ENCODE measurements at places on chromosomes 16 and 17.
A peak's percentile ranks its signal among the peaks of the same experiment; 100 is the strongest.

- no peak for DNase-seq
Observed at GRCh38 chr17:11823862-11824261, 173.4 kb downstream of the ZNF18 start.

DNA sequence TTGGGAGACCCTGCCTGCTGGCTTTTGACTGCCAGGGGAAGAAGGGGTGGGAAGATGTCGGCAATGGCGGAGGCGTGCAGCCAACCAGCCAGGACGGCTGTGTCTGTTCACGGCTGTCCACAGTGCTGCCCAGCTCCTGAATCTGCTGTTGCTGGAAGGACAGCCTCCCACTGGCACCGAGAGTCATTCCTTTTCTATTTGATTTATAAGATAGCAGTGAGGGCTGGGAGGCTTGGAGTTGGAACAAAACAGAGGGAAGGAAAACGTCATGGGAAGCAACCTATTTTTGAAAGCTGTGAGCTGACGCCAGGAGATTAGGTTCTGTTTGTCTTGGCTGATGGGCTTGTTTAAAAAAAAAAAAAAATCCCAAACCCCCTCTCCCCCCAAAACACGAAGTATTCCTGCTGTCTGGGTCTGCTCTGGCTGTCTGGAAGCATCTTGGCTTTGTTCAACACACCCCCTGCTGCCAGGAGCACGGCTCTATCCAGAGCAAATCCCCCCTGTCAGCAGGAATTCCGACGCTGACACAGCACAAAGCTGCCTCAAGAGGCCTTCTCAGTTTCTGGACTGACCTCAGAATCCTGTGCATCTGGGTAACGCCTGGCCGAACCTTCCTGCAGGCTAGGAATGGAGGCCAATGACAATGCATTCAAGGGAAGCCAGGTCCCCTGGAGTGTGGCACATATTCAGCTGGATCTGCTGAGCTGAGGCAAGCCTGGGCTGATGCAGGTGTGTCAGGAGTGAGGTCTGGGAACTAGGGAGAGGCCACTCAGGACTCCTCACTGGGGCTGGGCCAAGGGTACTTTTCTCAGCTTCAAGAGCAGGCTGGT, 41.0 kb upstream of the SREBF1 start:
- peak; percentile 39 for DNase-seq

GRCh38 chr16:66859397-66860068, 15.3 kb downstream of the CA7 start:
- no peak for DNase-seq

DNA sequence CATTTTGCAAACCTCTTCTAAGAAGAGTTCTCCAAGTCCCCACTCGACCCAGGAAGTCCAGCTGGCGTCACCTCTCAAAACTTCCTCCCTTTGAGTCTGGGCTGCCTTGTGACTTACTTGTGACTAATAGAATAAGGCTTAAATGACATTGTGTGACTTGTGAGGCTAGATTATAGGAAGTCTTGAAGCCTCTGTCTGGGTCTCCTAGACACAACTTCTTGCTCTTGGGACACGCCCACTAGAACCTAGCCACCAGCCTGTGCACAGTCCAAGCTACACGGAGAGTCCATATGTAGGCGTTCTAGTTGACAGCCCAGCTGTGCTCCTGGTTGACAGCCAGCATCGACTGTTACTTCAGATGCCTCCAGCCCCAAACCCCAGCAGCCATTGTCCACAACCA, 66.7 kb upstream of the TANC2 start:
- no peak for DNase-seq

DNA sequence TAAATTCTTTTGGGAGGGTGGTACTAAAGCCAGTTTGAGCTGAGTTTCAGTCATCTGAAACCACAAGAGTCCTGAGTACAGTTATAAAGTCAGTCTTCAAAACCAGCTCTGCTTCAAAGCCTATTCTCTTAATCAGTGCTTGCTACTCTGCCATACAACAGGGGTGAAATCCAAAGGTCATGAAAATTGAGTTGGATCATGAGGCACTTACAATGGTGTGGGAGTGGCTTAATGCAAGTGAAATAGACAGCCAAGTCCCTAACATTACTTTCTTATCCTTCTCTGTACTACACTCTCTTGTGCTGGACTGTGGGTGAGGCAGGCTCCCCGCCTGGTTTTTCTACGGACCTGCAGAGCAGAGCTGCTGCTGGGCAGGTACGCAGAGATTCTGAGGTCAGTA, 12.4 kb downstream of the CBLN1 start:
- DNase-seq: no peak

DNA sequence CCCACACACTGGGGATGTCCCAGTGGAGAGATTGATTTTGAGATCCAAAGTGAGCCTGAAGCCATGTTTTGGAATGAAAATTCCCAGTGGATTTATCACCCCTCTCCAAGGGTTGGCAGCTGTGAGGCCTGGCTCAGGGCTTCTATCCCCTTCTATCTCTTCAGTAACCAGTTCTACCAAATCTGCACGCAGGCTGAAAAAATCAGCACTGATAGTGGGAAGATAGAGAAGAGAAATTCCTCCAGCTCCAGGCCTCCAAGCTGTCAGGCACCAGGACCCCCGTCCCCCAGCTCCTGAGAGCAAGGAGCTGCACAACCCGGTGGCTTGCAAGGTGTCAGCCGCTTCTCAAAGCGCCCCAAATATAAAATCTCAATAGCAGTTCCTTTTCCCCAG, 1.0 kb downstream of the FLOT2 start:
- DNase-seq: no peak

- DNase-seq: no peak
Observed at GRCh38 chr16:78060809-78061208, 38.5 kb downstream of the CLEC3A start.

DNA sequence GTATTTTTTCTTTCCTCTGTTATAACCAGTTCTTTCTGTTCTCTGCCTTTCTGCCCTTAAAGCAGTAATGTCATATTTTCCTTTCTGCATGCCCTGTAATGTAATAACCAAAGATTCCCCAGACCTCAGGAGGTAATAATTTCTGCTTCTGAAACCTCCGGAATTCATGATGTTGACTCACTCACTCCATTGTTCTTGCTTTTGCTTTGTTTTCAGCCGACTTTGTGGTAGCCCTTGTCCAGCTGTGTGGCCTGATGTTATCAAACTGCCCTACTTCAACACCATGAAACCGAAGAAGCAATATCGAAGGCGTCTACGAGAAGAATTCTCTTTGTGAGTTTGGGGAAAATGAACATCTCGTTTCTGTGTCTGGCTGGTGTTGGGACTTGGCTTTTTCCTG, 55.9 kb downstream of the CDK12 start:
- DNase-seq: no peak

DNA sequence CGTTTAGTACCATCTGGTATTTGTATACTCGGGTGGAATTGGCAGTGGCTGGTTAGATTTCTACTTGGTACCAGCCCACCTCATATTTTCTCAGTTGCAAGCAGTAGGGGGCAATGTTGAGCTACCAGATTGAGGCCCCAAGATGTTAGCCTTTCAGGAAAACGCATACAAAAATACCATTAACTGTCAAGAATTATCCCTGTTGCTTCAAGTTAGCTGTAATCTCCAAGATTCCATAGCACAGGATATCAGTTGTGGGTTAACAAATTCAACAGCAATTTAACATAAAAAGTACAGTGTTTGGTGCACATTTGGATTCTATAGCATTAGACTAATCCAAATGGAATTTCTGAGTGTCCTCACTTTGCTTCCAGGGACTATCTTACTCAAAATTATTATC, 188.2 kb downstream of the FTO start:
- DNase-seq: peak; percentile 41

DNA sequence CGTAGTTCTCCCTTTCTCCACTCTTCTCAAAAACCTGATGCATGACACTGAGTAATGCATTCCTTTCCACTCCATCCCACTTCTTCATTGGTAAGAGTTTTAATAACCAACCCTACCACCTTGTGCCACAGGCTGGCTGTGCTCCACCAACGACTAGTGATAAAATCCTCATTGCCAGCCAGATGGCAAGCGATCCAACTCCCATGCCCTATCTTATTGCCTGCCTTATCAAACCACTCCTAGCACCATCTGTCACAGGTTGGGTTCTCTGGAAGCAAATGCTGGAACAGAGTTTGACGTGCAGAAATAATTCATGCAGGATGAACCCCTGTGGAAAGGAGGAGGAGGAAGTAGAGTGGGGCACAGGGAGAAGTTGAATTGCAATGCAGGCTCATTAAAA, 99.5 kb downstream of the CHD9NB start:
- no peak for DNase-seq

- DNase-seq: no peak
Observed at GRCh38 chr16:19382084-19382801, 35.4 kb upstream of the TMC5 start.

GRCh38 chr16:31440516-31441184, 1.9 kb downstream of the ZNF843 start:
- DNase-seq: no peak

DNA sequence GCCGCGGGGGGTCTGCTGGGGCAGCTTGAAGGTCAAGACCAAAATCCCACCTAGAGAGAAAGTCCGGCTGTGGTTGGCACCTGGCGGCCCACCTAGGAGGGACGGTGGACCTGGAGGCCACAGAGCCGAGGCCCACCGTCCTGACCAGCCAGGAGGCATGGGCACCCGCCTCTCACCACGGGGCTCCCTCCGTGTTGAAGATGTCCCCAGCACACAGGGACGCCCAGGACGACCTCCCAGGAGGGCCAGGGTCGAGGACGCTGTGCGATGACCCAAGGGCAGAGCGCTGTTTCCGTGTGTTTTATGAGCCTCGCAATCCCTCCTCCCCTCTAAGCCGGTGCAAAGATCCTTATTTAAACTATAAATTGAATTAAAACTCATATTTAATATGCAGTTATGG, 131.2 kb downstream of the C16orf95 start:
- DNase-seq: no peak

DNA sequence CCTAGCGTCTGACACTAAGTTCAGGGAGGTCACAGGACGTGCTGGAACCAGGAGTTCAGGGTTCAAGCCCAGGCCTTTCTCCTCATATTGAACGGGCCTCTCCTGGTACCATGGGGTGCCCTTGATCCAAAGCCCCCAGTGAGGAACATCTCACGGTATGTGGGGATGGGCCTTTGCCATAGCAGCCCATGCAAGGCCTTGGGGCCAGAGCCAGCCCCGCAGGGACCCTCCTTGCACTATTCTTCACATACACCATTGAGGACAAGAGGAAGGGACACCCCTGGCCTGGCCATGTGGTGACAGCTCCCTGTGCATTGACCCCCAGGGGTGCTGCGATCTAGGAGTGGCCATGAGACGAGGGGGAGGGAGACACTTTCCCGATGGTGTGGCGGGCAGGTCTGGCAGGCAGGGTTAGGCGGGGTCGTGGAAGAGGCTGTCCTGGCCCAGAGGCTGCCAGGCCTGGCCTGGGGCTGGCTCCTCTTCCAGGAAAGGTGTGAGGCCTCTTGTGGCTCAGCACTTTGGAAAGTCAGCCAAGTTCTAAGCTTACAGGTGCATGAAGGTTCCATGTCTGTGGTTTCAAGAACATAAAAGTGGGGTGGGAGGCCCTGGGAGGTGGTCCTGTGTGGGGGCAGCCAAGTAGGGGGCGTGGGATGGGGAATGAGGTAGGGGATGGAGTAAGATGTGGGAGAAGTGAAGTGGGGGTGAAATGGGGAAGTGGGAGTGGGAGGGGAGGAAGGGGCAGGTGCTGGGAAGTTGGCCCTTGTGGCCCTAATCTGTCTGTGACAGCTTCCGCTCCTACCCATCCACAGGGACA, 88.7 kb upstream of the CBX4 start:
- no peak for DNase-seq

- DNase-seq: no peak
Observed at GRCh38 chr16:17270111-17270510, 200.6 kb downstream of the XYLT1 start.

- DNase-seq: no peak
Observed at GRCh38 chr16:64700628-64701027, 421.2 kb downstream of the CDH11 start.

DNA sequence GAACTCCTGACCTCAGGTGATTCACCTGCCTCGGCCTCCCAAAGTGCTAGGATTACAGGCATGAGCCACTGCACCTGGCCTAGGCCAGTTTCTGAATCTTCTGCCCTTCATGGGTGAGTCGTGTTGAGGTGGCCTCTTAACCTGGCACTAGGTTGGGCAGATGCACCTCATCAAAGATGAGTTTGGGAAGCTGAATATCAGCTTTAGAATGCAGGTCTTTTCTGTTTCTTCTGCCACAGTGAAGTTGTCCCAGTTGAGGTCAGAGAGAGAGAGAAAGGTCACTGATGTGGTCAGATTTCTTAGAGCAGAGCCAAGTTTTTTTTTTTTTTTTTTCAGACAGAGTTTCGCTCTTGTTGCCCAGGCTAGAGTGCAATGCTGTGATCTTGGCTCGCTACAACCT, 111.3 kb upstream of the WSCD1 start:
- no peak for DNase-seq

DNA sequence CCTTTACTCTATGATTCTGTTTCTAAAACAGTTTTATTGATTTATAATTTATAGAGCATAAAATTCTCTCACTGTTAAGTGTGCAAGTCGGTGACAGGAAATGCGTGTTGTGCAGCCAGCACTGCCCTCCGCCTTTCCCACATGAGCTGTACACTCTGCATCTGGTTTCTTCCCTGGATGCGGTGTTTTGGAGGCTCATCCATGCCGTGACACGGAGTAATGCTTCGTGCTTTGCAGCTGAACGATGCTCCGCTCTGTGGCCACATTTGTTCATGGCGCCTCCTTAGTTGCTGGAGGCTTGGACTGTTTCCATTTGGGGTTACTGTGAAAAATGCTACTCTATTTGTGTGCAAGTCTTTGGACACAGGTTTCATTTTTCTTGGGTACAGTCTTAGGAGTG, 7.2 kb upstream of the IGFALS start:
- DNase-seq: no peak

- peak; percentile 5 for DNase-seq
Observed at GRCh38 chr16:79463841-79464240, 136.7 kb downstream of the MAF start.

- no peak for DNase-seq
Observed at GRCh38 chr17:63961355-63962212, 11.1 kb downstream of the SCN4A start.

- no peak for DNase-seq
Observed at GRCh38 chr17:77319211-77320043, 178.7 kb downstream of the SEC14L1 start.

GRCh38 chr17:17415006-17415405, 61.8 kb upstream of the MED9 start:
- DNase-seq: no peak

DNA sequence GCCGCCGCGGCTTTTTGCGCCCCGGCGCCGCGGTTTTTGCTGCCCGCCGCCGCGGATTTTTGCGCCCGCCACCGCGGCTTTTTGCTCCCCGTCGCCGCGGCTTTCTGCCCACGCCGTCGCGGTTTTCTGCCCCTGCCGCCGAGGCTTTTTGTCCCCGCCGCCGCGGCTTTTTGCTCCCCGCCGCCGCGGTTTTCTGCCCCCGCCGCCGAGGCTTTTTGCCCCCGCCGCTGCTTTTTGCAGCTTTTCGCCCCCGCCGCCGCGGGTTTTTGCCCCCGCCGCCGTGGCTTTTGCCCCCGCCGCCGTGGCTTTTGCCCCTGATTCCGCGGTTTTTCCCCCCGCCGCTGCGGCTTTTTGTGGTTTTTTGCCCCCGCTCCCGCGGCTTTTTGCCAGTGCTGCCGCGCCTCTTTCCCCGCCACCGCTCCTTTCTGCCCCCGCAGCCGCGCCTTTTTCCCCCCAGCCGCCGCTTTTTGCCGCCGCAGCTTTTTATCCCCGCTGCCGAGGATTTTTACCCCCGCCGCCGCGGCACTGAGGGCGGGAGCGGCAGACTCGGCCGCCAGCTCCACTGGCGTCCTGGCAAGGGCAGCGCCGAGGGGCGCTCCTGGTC, 518.6 kb upstream of the WSB1 start:
- no peak for DNase-seq

Measured in anterior cingulate cortex (tissue), 58 donors.